ENCODE measurements at places on chromosomes 1 and 21.

DNA sequence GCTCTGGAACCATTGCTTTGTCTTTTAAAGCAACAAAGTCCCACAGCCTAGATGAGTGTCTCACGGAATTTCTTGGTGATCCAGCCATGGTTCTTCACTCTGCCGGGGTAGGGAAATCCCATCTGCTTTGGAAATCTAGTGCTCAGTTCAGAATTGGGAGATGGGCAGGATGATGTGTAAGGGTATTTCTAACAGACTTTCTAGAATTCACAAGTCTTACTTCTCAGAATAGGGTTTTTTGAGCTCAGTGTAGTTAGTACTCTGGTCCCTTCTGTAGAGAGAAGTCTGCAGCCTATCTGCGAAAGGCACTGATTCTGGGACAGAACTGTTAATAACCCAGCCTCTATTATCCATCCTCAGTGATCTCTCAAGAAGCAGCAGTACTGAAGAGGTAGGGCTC lies 25.3 kb downstream of the GABPA start:
- no peaks in the 10 kb centered on the region for H3K27me3 ChIP-seq
- H3K27ac ChIP-seq = no peak overlapping the region

- no peak for DNase-seq
- H3K4me3 ChIP-seq = no peak overlapping the region
- H3K27ac ChIP-seq = no peak overlapping the region
- H3K27me3 ChIP-seq = no peaks in the 10 kb centered on the region
Measured at GRCh38 chr1:8362701-8363101, 44.8 kb downstream of the SLC45A1 start.

DNA sequence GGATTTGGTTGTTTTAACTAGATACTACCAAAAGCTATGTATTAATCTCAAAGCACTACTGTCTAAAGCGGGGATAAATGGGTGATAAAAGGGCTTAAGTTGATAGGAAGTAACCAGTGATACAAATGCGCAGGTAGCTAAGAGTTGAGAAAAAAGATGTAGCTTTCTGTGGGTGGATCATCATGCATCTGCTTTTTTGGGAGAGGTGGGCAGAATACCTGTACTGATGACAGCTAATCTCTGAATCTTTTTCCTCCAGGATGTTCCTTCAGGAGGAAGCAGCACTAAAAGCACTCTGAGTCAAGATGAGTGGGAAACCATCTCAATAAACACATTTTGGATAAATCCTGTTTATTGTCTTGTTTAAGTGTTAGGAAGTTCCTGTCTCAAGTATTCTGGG lies 1.2 kb downstream of the RPS27 start:
- H3K4me1 ChIP-seq = peaks cover 6% of the 10 kb centered on the region
- H3K27ac ChIP-seq = peak overlapping the region; percentile 59
- H3K27me3 ChIP-seq = no peaks in the 10 kb centered on the region

- no peaks in the 10 kb centered on the region for H3K4me1 ChIP-seq
- H3K27ac ChIP-seq = no peak overlapping the region
- no peak overlapping the region for H3K4me3 ChIP-seq
- DNase-seq = no peak
Measured at GRCh38 chr1:87650306-87650705, 321.6 kb downstream of the LMO4 start.

- H3K36me3 ChIP-seq = no peaks in the 10 kb centered on the region
- no peaks in the 10 kb centered on the region for H3K4me1 ChIP-seq
- DNase-seq = no peak
- H3K27me3 ChIP-seq = no peaks in the 10 kb centered on the region
- no peak overlapping the region for H3K4me3 ChIP-seq
Measured at GRCh38 chr1:162993846-162994245, 75.3 kb upstream of the RGS4 start.

- H3K27me3 ChIP-seq = no peaks in the 10 kb centered on the region
- DNase-seq = no peak
- no peaks in the 10 kb centered on the region for H3K4me1 ChIP-seq
- no peaks in the 10 kb centered on the region for H3K36me3 ChIP-seq
- no peak overlapping the region for H3K4me3 ChIP-seq
Measured at GRCh38 chr1:92698932-92699331, 86.0 kb downstream of the EVI5 start.

- no peaks in the 10 kb centered on the region for H3K27me3 ChIP-seq
- no peak for DNase-seq
- no peak overlapping the region for H3K4me3 ChIP-seq
- H3K4me1 ChIP-seq = no peaks in the 10 kb centered on the region
Measured at GRCh38 chr1:66938613-66939012, 13.8 kb downstream of the MIER1 start.

GRCh38 chr1:26072305-26072704 lies 4.9 kb upstream of the TRIM63 start:
- no peak overlapping the region for H3K27ac ChIP-seq
- no peak overlapping the region for H3K4me3 ChIP-seq
- no peak for DNase-seq

- H3K4me3 ChIP-seq = no peak overlapping the region
- no peaks in the 10 kb centered on the region for H3K4me1 ChIP-seq
- no peak overlapping the region for H3K27ac ChIP-seq
- H3K27me3 ChIP-seq = no peaks in the 10 kb centered on the region
- DNase-seq = no peak
Measured at GRCh38 chr1:214234635-214235025, 46.3 kb upstream of the SMYD2 start.

GRCh38 chr1:197307136-197307535 lies 39.1 kb downstream of the CRB1 start:
- DNase-seq = no peak
- H3K27me3 ChIP-seq = no peaks in the 10 kb centered on the region

Data from H1 (cell line).